ENCODE measurements at places on chromosomes 1 and 21.

- peak; percentile 64 for DNase-seq
Observed at GRCh38 chr1:6033986-6034749, 11.5 kb upstream of the KCNAB2 start.

GRCh38 chr1:43220905-43221778, 48.6 kb upstream of the TMEM125 start:
- DNase-seq: no peak

- no peak for DNase-seq
Observed at GRCh38 chr1:119015547-119015946, 27.4 kb upstream of the TBX15 start.

GRCh38 chr1:106755682-106756406, 300.6 kb upstream of the PRMT6 start:
- DNase-seq: no peak

DNA sequence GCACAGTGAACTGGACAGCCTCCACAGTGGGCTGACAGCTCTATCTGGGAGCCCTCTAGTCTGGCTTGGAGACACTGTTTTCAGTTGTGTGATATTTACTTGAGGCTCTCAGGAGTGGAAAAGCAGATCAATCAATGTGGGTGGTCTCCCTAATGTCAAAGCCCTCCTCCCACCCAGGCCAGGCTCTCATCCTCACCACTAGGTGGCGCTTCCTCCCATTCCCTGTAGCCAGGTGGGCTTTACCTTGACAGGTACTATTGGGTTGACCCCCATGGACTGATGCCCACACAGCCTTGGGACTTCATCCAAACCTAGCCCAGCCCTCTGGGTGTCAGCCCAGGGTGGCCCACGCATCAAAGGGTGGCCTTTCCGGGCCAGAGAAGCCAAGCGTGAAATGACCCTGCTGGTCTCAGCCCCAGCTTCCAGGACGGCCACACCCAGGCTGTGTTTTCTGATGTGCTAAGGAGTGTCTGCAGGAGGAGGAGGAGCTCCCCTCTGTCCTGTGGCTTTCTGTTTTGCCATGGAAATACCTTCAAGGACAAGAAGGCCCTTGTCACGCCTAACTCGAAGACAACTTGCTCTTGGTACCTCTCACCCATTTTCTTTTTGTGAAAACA, 54.0 kb downstream of the CLIC6 start:
- DNase-seq: peak; percentile 65

DNA sequence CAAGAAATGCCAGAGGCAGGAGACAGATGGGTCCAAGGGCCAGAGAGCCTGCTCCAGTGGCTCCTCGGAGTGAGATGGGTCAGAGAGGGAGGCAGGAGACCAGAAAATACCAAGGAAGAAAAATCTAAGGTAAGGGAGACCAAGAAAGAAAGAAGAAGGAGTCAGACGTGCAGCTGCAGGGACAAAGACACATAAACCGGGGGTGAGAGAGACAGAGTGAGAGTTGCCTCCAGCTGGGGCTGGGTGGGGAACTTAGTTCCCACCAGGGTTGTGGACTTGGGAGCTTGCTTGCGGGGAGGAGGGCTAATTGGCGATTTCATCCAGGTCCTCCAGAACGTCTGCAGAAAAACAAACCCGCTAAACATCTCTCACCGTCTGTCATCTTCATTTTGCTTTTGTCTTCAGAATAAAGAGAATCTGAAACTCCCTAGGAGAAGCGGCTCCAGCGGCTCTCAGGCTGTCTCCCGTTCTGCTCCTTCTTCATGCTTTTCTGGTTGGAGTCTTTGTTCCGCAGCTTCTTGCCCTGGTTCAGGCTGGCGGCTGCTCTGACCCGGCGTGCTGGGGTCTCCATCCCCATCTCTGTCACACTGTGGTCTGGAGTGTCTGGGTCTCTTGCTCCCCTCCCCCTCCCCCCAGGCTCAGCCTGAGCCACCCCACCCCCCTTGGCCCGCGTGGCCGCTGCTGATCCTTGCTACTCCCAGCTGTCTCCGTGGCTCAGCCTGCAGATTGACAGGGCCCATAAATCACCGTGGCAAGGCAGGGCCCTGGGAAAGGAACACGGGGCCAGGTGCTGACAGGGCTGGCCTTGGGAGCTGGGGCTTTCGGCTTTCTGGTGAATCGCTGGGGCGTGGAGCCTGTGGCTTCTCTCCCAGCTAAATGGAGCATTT, 66.6 kb downstream of the UBIAD1 start:
- no peak for DNase-seq

- DNase-seq: no peak
Observed at GRCh38 chr1:158334526-158335212, 3.3 kb upstream of the CD1B start.

- no peak for DNase-seq
Observed at GRCh38 chr1:72601035-72601674, 318.8 kb upstream of the NEGR1 start.

- peak; percentile 78 for DNase-seq
Observed at GRCh38 chr1:153572569-153573015, 6.9 kb upstream of the S100A2 start.

- no peak for DNase-seq
Observed at GRCh38 chr1:118184739-118185083, 317 bp downstream of the SPAG17 start.

GRCh38 chr1:26727476-26727875, 31.7 kb downstream of the ARID1A start:
- DNase-seq: no peak
